Activated CD8-positive, alpha-beta memory T cell treated with anti-CD3 and anti-CD28 coated beads for 4 hours (primary cell): ENCODE measurements at places on chromosomes 16 and 17.

GRCh38 chr16:14628806-14629611 is 1.1 kb downstream of the PARN start:
- DNase-seq = no peak

DNA sequence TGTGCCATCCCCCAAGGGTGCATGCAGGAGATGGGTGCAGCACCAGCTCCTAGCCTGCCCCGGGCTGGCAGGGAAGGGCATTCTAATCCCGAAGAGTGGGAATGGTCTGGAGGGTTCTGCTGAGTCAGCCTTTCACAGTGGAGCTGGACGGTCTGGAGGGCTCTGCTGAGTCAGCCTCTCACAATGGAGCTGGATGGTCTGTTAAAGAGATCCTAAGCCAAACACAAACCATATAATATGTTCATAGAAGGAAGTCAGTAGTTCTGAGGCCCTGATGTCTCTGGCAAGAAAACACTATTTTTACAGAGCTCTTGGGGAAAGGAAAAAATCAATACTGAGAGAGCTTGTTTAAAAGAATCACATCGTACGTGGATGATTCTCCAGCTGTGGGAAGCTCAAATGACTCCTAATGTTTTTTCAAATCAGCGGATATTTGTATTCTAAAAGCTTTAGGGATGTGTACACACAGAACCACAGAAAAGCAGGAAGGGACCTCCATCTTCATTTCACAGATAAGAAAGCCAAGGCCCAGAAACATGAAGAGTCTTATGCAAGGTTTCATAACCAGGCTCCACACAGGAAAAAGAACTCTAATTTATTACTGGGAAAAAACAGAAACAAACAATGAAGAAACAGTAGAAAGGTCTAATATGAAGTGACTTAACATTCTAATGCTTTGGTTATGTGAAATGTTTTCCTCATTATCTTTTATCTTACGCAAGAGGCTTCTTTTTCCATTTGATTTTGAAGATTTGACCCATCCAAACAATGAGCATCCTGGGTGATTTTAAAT is 176.3 kb downstream of the VPS53 start:
- no peak for DNase-seq

DNA sequence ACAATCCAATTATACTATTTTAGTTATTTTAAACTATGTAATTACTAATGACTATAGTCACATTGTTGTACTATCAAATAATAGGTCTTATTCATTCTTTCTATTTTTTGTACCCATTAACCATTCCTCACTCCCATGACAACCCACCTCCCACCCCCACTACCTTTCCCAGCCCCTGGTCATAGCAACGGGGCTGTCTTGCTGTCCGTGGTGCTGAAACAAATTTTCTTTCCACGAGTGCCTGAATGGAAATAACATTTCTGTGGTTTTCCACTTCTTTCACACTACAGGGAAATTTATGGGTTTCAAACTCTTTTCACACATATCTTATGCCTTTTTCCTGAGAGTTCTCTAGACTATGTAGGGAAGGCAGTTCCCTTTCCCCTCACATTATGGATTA is 326.6 kb downstream of the PHKB start:
- DNase-seq = no peak

- DNase-seq = no peak
These were observed 10.5 kb downstream of the GGA2 start for GRCh38 chr16:23499801-23500200.

GRCh38 chr17:59533694-59534093 is 31.7 kb upstream of the DHX40 start:
- DNase-seq = no peak

DNA sequence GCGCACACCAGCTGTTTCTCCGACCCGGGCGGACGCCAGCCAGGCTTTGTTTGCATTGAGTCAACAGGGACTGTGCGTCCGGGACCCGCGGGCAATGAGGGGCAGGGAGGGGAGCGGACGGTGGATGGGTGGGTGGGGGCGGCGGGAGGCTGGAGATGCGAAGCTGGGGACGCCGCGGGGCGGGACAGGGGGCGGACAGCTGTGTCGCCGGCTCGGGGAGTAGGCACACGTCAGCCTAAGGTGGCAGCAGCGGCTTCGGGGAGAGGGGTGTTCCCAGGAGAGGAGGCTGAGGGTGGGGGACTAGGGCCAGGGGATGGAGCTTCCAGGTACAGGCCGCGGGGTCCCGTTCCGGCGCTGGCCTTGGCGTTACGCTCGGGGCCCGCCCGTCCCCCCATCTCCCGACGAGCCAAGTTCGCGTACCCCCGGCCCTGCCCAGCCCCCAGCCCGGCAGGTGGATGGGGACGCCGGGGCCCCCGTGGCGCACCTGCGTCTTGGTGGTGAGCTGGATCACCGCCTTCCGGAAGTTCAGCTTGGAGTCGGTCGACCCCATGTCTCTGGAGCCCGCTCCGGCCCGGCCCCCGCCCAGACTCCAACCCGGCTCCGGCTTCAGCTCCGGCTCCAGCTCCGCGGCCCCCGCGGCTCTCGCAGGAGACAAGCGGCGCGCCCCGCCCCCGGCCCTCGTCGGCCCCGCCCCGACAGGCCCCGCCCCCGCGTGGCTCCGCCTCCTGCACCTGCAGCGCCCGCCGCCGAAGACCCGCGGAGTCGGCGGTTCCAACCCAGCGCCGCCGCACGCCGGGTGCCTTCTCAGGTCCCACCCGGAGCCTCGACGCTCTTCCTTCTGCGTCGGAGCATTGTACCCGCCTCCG is at the start of gene HID1:
Gene HID1, minus strand, starts transcription at position 653 of the 866 bp plus-strand sequence. Its CDS starts 103 bp downstream, at position 550.
- peak; percentile 65 for DNase-seq

DNA sequence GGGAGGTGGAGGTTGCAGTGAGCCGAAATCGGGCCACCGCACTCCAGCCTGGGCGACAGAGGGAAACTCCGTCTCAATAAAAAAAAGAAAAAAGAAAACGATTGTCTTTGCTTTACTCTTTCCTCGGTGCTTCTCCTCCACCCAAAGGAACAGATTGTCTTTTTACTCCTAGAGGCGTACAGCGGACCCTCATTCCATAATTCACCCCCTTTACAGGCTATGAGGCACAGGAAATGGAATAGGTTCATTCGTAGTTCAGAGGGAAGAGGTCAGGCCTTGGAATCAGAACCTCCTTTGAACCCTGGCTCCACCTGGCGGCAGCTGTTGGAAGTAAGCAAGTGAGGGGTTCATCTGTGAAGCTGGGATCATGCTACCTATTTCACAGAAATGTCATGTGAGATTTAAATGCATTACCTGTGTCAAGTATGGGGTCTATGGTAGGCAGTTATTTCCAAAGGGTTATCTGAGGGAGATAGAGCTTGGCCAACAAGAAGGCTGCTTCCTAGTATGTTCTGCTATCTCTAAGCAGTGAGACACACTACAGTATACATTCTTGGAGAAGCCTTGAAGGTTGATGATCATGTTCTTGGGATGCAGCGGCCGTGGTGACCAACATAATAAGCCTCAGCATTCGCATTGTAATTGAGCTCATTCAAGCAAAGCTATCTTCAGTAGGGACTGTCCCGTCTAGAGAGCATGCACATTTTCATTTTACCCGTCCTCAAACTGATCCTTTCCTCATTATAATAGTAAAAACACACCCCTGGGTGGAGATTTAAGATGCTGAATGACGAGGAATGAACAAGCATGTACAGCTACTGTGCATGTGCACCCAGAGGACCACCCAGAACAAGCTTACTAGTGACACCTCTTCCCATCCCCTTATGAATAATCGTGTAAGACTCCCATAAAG is 18.7 kb upstream of the ZNF689 start:
- DNase-seq = peak; percentile 77

- DNase-seq = no peak
These were observed 25.3 kb downstream of the MGRN1 start for GRCh38 chr16:4649744-4650442.

GRCh38 chr16:24850289-24850938 is 4.7 kb downstream of the SLC5A11 start:
- DNase-seq = no peak

- DNase-seq = no peak
These were observed 14.0 kb downstream of the CCR7 start for GRCh38 chr17:40551091-40551878.

DNA sequence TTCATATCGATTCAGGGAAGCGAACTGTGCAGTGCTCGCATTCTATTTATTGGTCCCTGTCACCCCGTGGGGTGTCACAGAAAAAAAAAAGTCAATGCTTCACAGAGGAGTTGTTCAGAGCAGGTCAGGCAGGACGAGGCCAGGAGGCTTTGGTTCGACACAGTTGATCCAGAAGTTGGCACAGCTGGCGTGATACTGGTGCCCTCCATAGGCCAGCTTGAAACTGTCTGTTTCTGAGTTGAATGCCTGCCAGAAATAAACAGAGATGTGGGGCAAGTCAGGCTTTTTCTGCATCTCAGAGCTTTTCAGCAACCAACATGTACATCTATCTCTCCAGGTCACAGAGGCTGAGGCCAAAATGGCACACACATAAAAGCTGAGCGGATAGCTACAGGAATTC is 29.1 kb downstream of the DUSP14 start:
- DNase-seq = no peak
